NCI-H82 (cell line): ENCODE measurements at places on chromosomes 6 and 20.

- DNase-seq = peak; percentile 24
These were observed 140.8 kb downstream of the VEGFA start for GRCh38 chr6:43910638-43911353.

DNA sequence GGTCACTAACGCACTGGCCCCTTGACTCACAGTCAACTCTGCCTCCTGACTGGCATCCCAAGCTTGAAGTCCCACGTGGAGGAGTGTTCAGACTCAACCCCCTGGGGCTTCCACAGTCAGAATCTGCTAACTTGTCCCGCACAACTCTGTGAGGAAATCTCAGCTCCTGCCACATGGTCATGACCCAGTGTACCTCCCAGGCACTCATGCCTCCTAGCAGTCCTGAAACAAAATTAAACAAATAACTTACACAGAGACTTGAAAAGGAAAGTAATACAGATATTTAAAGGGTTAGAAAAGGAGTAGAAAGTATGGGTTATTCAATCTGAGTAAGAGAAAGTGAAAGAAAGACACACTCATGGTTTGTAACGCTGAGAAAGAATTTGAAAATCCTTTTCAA is 134.9 kb downstream of the GMDS start:
- peak; percentile 62 for DNase-seq

DNA sequence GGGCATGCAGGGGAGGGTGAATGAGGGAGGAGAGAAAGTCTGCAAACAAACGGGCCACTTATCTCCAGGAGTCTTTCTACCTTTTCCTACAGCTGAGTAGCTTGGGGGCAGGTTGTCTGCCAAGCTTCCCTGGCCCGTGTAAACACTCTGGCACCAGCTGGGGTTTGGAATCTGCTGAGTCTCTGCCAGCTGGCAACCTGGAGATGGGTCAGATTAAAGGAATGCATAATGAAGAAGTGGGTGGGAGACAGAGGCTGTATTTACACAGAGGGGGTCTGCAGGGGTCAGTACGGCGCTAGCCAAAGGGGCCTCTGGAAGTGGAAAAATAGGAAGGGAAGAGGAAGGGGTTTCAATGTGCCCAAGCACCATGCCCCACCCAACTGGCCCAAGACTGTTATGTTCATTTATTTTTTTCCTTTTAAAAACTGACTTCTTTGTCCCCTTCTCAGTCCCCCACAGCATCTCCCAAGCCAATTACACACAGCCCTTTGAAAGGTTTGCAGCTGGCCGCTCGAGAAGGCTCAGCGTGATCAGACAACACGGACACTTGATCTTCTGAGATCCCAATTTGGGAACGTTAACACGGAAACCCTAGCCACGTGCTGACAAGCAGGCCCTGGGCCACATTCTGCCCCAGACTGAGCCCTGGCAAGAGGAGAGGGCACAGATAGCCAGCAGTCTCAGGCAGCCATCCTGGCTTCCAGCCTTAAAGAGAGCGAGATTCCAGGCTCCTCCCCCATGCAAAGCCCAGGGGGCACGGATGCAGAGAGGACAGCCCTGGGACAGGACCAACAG is 25.2 kb downstream of the TRAM2 start:
- DNase-seq = peak; percentile 88

DNA sequence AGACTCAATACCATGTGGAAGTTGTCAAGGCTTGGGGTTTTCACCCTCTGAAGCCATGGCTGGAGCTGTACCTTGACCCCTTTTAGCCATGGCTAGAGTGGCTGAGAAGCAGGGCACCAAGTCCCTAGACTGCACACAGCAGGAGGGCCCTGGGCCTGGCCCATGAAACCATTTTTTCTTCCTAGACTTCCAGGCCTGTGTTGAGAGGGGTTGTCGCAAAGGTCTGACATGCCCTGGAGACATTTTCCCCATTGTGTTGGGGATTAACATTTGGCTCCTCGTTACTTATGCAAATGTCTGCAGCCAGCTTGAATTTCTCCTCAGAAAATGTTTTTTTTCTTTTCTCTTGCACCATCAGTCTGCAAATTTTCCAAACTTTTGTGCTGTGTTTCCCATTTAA is 196.4 kb downstream of the SLC16A10 start:
- DNase-seq = no peak

GRCh38 chr6:137402143-137402680 is 92.0 kb downstream of the OLIG3 start:
- peak; percentile 49 for DNase-seq

GRCh38 chr6:105593805-105594671 is 191.2 kb upstream of the PREP start:
- DNase-seq = peak; percentile 19

DNA sequence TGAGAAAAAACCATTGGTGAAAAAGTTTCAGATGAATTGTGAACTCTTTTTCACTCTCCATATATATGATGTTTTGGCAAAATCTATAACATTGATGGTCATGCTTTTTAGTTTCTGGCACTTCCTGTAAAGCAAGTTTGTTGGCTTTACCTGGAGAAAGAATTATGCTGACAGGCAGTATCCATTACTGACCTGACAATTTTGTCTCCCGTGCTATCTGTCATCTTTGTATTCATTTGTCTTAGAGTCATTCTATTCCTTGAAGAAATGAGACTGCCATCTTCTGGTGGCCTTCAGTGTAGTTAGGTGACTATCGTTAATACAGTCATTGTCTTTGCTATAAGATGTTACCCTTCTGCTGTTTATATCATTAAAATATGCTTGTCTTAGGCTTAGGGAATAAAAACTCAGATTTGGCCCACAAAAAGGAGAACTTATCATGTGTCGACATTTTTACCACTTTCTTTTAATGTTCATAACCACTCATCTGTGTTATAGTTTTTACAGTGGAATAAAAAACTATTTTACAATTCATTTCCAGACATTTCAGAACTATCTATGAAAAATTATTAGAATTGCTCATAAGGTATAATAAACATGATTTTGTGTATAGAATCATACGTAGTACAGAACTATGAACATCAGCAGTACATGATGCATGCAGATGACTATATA is 707.0 kb downstream of the EPM2A start:
- DNase-seq = peak; percentile 65

DNA sequence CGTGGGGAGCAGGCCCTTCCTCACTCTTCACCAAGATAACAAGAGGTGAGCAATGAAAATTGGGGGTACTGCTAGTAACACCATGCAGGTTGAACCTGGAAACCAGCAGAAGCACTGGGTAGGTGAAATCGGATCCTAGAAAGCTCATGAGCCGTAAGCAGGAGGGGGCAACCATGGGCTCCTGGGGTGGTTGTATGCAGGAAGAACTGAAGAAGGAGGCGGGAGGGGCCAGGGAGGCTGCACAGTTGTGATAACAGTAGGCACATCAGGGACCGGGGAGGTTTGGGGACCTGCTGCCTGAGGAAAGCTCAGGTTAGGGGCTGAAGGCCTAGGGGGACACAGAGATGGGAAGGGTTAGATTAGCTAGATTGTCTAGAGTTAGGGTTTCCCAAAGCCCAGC is 5.6 kb upstream of the LY6G5C start:
- DNase-seq = no peak

DNA sequence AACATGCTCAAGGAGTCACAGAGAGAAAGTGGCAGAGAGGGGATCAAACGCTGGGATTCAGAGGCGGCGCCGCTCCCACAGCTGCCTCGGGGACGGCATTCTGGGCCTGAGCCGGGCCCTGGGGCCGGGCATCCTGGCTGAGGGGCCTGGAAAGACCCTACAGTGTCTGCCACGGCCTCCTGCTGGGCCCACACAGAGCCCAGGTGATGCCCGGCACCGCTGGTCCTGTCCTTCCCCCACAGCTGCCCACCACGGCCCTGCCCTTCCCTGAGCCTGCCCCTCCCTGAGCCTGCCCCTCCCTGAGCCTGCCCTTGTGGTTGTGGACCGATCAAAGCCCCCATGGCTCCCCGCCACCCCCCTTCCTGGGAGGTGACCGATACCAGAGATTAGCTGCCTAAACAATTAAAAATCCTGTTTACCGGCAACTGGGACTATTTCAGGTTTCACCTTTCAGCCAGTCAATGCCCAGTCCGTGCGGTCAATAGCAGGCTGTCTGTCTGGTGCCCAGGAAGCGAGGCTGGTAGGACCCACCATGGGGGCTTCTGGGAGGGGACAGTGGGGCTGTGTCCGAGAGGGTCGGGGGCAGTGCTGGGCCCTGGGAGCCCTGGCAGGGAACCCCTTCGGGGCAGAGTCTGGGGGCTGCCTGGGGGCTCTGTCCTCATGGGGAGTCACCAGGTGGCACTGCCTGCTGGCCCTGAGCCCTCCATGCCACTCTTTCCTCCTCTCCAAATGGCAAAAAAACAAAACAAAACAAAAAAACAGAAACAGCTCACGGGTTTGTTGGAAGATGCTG is 55.4 kb upstream of the GATA5 start:
- no peak for DNase-seq

GRCh38 chr6:156449569-156449968 is 327.6 kb upstream of the ARID1B start:
- peak; percentile 64 for DNase-seq

GRCh38 chr20:31836853-31837608 is 8.4 kb downstream of the FOXS1 start:
- DNase-seq = no peak

DNA sequence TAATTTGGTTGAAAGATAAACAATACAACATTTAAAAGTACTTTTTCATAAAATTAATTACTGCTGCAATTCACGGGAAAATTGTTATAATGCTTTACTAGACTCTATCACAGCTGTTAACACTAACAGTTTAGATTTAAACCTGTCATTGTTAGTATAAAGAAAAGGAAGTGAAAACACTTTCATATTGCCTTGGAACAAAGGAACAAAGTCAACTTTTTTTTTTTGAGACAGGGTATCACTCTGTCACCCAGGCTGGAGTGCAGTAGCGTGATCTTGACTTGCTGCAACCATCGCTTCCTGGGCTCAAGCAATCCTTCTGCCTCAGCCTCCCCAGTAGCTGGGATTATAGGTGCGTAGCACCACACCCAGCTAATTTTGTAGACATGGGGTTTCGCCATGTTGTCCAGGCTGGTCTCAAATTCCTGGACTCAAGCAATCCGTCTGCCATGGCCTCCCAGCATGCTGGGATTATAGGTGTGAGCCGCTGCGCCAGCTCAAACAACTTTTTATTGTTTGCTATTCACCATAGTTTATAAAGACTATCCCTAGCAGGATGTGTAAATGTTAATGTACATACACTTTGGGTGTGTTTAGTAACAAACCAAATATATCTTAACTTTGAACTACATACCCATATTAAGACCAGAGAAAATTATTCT is 22.1 kb downstream of the SLC35A1 start:
- no peak for DNase-seq

DNA sequence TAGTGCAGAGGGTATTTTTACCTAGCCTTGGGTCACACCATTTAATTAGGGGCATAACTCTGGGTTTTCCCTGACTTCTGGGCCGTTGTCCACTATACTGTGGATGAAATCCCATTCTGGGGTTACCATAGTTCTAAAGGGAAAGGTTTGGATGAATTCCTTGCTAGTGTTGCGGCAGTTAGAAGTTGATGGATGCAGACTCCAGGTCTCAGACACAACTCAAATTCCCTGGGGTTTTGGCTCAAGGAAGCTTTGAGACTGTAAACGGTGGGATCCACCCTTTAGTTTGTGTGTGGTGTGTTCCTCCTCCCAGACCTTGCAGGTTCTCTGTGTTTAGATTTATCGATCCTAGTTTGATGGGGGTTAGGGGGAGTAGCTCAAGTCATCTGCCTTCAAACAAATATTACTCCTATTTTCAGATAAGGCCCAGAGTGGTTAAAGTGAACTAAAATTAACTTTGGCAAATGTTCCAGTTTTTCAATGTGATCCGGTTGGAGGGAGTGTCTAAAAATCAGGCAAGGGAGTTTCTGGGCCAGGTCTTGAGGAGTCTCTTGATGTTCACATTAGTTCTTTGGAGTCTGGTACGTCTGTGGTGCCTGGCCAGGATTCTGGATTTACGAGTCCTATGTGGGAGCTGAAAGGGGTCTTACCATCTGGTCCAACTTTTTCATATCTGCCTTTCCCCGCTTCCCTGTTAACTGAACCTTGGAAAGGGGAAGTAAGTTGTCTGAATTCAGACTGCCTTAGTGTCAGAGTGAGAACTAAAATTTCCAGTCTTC is 1.5 kb downstream of the RALY start:
- DNase-seq = peak; percentile 34

- DNase-seq = no peak
These were observed 250.5 kb upstream of the AFDN start for GRCh38 chr6:167576050-167576741.

DNA sequence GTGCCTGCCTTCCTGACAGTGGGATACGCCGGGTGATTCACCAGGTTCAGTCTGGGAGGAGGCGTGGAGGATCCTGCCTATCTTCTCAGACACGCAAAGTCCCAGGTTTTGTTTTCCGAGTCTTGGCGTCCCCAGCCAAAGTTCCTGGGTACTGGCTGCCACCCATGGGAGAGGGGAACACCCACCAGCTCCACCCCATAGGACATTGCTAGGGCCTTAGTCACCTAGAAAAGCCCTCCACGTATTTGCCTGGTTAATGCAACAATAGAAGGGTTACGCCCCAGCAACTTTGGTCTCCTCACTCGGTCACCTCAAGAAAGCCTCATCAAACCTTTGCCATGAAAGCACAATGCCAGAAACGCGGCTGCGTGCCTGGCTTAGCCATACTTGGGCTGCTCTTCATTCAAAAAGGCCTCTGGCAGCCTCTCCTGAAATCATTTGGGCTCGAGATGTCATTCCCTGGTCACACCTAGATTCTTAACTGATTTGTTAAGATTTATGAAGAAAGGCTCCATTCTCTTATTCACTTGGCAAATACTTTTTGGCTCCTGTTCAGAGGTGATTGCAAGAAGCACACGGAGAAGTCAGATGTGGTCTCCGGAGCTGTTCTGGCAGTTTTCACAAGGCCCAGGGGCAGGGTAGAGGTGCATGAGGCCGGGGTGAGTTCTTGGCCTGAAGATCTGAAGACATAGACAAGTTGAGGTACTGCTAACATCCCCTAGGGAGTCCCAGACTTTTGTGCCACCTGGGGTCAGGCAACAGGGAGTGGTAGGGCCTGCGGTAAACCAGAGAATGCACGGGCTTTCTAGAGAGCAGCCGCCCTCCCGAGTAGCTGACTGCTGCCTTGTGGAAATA is 35.5 kb upstream of the ZNF133 start:
- no peak for DNase-seq

DNA sequence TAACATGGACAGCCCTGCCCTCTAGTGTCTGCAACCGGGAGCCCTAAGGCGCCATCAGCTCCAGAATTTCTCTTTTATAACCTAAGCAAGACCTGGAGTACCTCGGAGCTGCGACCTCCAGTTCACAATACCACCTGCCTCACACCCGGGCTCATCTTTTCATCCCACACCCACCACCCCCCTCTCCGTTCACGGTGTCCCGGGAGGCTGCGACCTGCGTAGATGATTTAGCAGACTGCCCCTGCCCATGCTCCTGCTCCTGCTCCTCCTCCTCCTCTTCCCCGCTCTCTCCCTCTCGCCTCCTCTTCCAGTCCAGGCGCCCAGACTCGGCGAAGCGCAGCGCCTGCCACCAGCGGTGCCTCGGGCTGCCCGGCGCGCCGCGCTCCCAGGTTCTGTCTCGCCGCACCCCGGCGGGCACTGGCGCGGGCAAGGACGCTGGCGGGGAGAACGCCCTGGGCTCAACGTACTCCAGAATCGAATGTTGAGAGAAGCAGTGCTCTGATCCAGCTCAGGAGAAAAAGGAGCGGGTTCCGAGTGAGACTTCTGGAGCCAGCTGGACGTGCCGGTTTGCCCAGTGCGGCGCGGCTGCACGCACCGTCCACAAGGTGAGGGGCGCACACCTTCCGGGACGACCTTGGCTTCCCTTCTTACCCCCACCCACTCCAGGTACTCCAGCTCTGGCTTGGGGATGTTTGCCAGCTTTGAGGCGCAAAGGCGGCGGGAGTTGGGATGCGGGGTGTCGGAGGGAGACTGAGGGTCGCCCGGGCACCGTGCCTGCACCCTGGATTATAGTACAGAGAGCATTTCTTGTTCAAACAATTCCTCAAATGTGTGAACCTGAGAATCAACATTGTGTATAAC is at the start of gene HTR1E:
Gene HTR1E (plus strand): TSS at position 310 of the 861 bp plus-strand sequence. CDS start 77,807 bp downstream, outside the sequence.
- DNase-seq = peak; percentile 79
